Thyroid gland (tissue), 4 donors: ENCODE measurements at places on chromosomes 6 and 20. TPM values are rescaled to one million over a fixed set of nuclear protein-coding genes. Genes with fewer than 3 reads are reported as not detected.
A peak's percentile ranks its signal among the peaks of the same experiment; 100 is the strongest.

SNX9 gene
- 46.2 TPM for total RNA-seq

OR12D3 gene
- not detected for total RNA-seq

ACOT13 gene
- 13.3 TPM for total RNA-seq

APOM gene
- total RNA-seq = 4.6 TPM

SLC22A1 gene
- total RNA-seq = 3.2 TPM

GLP1R gene
- total RNA-seq = 0.13 TPM

- no peaks in the 10 kb centered on the region for H3K36me3 ChIP-seq
- H3K4me3 ChIP-seq = no peak overlapping the region
- DNase-seq = no peak
- no peak overlapping the region for H3K27ac ChIP-seq
- H3K27me3 ChIP-seq = no peaks in the 10 kb centered on the region
- peaks cover 4% of the 10 kb centered on the region for H3K4me1 ChIP-seq
Observed at GRCh38 chr20:59144179-59144830, 19.3 kb upstream of the ZNF831 start.

DNA sequence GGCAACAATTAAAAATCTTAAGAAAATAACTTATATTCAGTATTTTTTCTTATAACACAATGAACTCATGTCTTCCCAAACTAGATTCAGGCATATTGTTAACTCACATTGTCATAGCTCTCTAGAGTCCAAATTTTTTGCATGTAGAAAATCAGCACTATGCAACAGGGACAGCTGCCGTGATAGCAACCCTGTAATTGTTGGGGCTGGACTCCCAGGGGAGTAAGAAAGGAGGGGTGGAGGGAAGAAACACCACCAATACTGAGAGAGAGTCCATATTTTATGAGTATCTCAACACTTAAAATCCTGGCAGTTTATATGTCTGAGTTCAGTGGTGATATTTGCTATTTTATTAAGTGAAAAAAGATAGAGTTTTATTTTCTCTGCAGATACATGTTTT is 89.6 kb upstream of the HS3ST5 start:
- H3K27ac ChIP-seq = no peak overlapping the region
- no peaks in the 10 kb centered on the region for H3K36me3 ChIP-seq
- DNase-seq = no peak
- H3K4me1 ChIP-seq = peaks cover 6% of the 10 kb centered on the region
- H3K4me3 ChIP-seq = no peak overlapping the region
- H3K27me3 ChIP-seq = no peaks in the 10 kb centered on the region

GRCh38 chr6:66278115-66278514 is 571.1 kb upstream of the EYS start:
- no peaks in the 10 kb centered on the region for H3K36me3 ChIP-seq
- H3K27me3 ChIP-seq = no peaks in the 10 kb centered on the region
- no peak overlapping the region for H3K27ac ChIP-seq

DNA sequence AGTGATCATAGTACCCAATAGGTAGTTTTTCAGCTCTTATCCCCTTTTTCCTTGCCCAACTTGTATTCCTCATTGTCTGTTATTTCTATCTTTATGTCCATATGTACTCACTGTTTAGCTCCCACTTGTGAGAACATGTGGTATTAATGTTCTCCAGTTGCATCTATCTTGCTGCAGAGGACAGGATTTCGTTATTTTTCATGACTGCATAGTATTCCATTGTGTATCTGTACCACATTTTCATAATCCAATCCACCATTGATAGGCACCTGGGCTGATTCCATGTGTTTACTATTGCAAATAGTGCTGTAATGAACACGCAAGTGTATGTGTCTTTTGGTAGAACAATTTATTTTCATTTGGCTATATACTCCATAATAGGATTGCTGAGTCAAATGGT is 819.5 kb upstream of the ADGRB3 start:
- no peak overlapping the region for H3K4me3 ChIP-seq
- H3K4me1 ChIP-seq = no peaks in the 10 kb centered on the region
- no peak overlapping the region for H3K27ac ChIP-seq
- H3K27me3 ChIP-seq = no peaks in the 10 kb centered on the region
- H3K36me3 ChIP-seq = no peaks in the 10 kb centered on the region

- no peak overlapping the region for H3K4me3 ChIP-seq
- DNase-seq = no peak
- H3K36me3 ChIP-seq = no peaks in the 10 kb centered on the region
- no peak overlapping the region for H3K27ac ChIP-seq
Observed at GRCh38 chr6:146938266-146938665, 266.0 kb upstream of the STXBP5 start.

GRCh38 chr6:159957071-159957673 is 11.7 kb upstream of the IGF2R start:
- no peaks in the 10 kb centered on the region for H3K27me3 ChIP-seq
- no peak overlapping the region for H3K4me3 ChIP-seq
- H3K4me1 ChIP-seq = peaks cover 29% of the 10 kb centered on the region
- H3K27ac ChIP-seq = no peak overlapping the region
- H3K36me3 ChIP-seq = no peaks in the 10 kb centered on the region

DNA sequence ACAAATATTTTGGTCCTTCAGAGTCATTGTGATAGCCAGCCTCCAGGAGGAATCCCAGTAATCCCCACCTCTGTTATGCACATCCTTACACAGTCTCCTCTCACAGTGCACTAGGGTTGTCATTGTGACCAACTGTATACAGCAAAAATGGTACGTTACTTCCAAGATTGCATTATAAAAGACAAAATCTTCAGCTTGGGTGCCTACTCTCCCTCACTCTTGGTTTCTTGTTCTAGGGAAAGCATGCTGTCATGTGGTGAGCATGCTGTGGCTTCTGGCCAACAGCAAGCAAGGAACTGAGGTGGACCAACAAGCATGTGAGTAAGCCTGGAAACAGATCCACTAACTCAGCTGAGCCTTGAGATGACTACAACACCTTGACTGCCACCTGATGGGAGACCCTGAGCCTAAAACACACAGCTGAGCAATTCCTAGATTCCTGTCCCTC is 130.1 kb upstream of the DST start:
- no peak overlapping the region for H3K4me3 ChIP-seq
- peak overlapping the region; percentile 62 for H3K27ac ChIP-seq
- DNase-seq = peak; percentile 83
- no peaks in the 10 kb centered on the region for H3K36me3 ChIP-seq

- DNase-seq = no peak
- H3K4me1 ChIP-seq = peaks cover 9% of the 10 kb centered on the region
- no peak overlapping the region for H3K4me3 ChIP-seq
- H3K27ac ChIP-seq = no peak overlapping the region
- H3K27me3 ChIP-seq = peaks cover 16% of the 10 kb centered on the region
Observed at GRCh38 chr6:108123481-108123929, 42.3 kb upstream of the NR2E1 start.
